ENCODE measurements at places on chromosomes 12 and 14.
A peak's percentile ranks its signal among the peaks of the same experiment; 100 is the strongest.

DNA sequence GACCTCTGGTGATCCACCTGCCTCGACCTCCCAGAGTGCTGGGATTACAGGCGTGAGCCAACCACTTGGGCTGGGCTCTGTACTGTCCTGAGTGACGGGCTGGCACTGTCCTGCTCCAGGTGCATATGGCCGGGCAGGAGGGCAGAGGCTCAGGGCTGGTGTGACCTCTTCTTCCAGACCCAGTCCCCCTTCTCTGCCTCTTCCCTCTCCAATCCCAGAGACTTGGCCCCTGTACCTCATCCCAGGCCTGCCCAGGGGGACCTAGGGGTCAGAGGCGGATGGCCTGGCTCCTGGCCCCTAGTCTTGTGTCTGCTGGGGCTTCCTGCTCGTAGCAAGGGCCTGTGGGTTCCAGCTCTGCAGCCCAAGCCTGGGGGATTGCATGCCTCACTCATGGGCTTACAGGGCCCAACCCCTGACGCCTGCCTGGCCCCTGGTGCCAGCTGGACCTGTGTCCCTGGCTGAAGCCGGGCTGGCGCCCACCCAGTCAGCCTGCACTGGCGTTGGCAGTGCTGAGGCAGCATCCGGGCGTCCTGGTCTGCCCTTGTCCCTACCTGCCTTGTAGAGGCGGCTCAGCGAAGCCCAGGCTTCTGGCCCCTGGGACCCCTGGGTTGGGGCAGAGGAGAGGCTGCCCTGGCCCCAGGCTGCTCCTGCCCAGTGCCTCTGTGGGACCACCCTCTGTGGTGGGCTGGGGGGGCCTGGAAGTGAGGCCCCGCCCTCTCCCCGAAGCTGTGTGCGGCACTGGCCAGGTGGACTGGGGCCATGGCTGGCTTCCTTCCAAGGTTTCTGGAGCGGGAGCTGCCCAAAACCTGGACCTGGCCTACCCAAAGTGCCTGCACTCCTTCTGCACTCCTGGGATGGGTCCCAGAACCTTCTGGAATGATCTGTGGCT is 4.3 kb downstream of the TEDC1 start:
- DNase-seq: peak; percentile 1

DNA sequence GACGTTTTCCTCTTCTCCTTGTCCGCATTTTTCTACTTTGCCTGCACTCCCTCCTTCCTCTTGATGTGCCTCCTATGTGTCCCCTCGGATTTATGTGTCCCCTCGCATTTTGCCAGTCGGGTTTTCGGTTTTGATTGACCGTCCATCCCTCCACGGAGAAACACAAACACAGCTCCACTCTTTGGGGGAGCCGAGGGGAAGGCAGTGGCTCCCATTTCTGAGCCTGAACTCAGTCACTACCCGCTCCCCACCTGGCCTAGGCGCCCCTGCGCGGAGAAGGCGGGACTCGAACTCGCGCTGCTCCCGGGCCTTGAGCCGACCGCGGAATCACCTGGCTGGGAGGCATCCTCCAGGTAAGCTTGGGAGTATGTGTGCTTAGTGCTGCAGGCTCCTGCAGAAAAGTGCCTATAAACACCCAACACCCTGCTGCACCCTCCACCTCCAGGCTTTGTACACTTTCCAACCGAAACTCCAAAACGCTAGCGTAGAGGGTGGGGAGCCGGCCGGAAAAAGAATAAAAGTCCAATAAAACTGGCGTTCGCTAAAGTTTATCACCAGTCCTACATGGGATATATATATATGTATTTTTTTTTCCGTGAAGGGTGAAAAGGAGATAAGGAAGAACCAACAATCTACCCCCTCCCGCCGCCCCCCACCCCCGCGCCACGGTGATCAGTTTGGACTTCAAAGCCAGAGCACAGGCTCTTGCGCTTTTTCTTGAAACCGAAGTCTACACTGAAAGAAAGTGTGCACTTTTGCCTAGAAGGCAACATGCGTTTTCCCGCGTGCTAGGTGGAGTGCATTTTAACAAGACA is 3.3 kb upstream of the CCND2 start:
- DNase-seq: no peak

GRCh38 chr14:30440961-30441360 is 118.0 kb upstream of the G2E3 start:
- DNase-seq: no peak

GRCh38 chr12:131041968-131042833 is 88.5 kb downstream of the ADGRD1 start:
- DNase-seq: no peak

DNA sequence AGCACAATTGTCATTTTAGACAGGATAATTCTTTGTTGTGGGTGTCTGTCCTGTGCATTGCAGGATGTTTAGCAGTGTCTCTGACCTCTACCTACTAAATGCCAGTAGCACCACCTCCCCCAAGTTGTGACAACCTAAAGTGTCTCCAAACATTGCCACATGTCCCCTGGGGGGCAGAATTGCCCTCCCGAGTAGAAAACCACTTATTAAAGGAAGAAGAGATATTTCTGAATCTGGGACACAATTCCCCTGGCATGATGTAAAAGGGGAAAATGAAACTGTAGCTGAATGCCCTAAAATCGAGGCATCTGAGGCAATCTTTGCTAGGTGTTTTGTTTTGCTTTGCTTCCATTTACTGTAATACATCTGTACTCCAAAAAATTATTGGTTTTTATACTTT is 116.8 kb upstream of the NAP1L1 start:
- no peak for DNase-seq

- peak; percentile 45 for DNase-seq
These were observed 96.1 kb upstream of the SLC16A7 start for GRCh38 chr12:59499774-59500173.

DNA sequence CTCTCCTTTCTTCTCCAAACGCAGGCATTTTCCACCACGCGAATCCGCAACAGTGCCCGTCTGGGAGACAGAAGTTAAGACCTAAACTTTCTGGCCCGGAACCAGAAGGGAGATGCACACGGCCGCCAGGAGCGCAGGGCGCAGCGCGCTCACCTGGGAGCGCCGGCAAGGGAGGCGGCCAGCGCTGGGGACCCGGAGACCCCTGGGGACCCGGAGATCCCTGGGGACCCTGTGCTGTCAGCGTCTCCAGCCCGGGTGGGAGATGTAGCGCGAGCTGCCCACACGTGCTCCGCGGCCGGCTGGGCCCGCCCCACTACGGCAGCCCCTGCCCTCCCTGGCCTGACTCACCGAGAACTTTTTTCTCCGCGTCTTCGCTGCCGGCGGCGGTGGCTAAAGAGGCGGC is 620 bp downstream of the YBX3 start:
- peak; percentile 66 for DNase-seq

GRCh38 chr12:92989715-92990484 is 60.8 kb upstream of the EEA1 start:
- peak; percentile 81 for DNase-seq

DNA sequence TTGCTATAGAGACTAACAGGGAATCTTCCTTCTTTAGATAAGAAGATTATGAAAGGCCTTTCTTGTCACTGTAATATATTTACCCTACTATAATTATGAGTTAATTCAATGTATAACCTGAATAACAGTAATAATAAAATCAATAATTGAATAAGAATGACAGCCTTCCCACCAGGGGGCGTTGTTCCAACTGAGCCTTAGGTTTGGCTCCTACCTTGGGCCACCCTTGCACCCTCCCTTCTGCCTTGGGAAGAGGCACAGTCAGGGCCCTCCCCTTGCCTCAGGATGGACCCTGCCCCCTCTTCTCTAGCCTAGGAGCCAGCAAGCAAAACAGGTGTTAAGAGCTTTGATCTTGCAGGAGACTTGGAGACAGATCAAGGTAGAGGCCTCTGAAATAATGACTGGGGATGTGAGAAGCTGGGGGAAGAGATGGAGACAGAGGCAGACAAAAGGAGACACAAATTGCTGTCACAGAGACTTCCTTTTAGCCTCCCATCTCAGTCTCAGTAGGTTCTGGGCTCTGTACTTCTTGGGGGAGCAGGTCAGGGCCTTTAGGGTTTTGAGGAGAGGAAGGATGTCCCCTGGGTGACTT is 40.1 kb upstream of the CISTR start:
- DNase-seq: peak; percentile 33

- no peak for DNase-seq
These were observed 38.9 kb downstream of the NELL2 start for GRCh38 chr12:44837114-44837755.

DNA sequence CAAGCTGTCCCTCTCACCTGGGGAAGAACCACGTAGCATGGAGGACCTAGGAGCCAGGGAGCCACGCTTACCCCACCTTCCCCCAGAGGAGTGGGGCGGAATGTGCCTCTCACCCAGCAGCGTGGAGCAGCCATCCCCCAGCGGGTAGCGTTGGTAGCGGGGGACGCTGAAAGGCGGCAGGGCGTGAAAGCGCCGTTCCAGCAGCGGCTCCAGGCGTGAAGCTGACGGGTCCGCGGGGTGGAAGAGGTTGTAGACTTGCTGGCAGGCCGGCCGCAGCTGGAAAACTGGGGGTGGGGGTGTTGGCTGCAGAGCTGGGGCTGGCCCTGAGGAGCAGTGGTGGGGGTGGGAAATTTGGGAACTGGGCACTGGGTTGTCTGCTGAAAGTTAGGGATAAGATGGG is 11.9 kb downstream of the ARL6IP4 start:
- DNase-seq: no peak

DNA sequence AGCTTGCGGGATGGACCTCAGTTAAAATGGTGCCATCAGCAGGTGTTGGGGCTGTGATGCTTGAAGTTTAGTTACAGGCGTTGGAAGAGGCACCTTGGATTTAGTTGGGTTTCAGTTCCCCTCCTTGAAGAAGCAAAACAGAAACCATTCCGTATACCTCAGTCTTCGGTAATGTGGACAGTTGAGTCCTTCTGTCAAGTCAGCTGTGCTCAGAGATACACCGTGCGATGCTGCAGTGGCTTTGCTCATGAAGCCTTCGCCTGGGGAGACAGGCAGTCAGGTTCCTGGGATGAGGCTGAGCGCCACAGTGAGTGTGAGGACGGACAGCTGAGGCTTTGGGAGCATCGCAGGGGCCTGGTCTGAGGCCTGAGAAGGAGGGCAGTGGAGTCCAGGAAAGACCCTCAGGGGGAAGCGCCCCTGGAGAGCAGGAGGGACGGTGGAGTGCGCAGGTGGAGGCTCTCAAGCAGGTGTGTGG is 7.4 kb downstream of the RAN start:
- DNase-seq: peak; percentile 83

DNA sequence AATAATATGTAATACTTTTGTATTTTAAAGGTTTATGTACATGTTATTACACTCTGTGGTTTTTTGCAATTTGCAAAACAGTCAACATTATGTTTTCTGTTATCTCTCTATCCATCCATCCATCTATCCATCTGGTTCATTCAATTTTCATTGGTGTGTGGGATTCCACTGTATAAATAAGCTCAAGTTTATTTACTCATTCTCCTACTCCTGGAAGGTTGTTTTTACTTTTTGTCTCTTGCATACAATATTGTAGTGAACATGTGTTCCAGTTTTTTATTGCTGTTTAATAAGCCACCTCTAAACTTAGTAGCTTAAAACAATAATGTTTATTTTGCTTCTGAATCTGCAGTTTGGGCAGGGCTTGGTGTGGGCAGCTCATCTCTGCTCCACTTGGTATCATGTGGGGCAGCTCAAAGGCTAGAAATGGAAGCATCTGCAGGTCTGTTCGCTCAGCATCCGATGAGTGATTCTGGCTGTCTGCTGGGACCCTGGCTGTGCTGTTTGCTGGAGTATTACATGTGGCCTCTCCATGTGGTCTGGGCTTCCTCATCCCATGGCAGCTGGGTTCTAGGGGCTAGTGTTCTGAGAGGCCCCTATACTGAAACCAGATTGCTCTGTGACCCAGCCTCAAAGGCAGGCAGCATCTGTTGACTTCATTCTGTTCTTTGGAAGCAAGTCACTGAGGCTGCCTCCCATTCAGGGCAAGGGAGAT is 98.8 kb downstream of the SLC25A47 start:
- no peak for DNase-seq

- no peak for DNase-seq
These were observed 19.9 kb downstream of the SETD1B start for GRCh38 chr12:121823727-121824115.

DNA sequence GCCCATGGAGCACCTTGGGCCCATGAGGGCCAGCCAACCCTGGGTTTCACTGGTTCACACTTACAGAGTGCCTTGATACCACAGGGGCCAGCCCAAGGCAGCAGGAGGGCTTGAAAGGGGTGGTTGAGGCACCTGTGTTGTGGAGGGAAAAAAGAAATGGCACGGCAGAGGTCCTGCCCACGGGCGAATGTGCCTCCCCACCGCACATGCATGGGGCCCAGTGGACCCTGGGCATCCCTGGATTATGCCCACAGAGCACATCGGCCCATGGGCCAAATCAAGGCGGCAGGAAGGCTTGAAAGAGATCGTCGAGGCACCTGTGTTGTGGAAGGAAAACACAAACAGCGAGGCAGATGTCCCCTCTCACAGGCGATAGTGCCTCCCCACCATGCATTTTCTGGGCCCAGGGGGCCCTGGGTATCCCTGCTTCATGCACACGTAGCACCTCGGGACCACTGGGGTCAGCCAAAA is 378.1 kb downstream of the ALG10 start:
- DNase-seq: no peak

All from GM12865 (cell line).